B cell (primary cell): ENCODE measurements at places on chromosomes 12 and 14.

DNA sequence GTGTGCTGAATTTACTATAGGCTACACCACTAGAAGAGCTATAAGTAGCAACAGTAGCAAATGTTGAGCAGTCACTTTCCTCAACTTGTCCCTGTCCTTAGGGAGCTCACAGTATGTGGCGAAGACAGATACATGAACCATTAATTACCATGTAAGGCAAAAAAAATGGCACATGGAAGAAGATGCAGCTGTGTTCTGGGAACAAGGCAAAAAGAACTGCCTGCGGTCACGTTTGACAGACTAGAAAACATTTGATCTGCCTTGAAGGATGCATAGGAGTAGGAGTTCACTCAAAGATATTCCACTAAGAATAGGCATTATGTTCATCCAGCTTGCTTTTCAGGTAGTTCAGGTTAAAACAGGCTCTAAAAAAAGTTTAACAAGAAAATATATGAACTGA is 46.5 kb upstream of the IFNG-AS1 start:
- no peak for DNase-seq

DNA sequence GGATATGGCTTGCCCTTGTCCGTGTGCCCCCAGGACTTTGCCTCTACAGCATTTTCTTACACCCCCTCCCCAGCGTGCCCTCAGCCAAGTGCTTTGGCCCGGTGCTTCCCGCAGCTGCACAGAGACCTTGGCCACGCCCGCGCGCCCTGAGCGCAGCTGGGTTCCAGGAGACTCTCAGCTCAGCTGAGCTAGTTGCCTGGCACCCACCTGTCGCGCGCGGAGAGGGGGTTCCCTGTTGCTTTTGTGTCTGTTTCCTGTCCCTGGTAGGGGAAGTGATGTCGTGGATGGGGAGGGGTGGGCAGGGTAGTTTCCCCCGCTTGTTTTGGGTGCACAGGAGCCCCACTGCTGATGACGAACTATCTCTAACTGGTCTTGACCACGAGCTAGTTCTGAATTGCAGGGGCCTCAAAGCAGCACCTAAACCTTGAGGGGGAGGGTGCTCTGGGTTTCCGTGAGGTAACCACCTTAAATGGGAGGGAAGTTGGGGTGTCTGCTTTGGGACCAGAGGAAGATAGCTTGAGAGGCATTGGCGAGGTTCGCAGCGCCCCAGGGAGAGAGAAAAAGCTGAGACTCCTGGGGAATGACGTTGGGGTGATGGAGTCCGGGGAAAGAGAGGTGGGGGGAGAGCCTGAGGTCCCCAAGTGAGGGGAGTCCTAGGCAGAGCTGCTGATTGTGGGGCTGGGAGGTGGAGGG is 1.5 kb downstream of the DIO3 start:
- DNase-seq, result peak; percentile 23

DNA sequence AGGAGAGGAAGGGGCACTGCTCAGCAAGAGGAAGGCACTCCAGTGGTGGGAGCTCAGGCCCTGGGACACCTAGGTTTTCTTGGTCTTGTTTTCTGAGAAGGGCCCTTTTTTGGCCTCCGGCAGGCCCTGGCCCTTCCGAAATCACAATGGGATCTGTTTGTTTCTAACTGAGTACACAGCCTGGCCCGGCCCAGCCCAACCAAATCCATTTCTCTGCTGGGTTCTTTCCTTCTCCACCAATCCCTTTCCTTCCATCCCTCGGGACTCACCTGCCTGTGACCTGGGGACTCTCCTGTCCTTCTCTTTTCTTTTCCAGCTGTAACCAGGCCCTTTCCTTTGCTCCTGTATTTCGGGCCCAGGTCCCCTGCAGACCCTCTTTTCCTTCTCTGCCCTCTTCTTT is 18.6 kb downstream of the TEAD4 start:
- no peak for DNase-seq

DNA sequence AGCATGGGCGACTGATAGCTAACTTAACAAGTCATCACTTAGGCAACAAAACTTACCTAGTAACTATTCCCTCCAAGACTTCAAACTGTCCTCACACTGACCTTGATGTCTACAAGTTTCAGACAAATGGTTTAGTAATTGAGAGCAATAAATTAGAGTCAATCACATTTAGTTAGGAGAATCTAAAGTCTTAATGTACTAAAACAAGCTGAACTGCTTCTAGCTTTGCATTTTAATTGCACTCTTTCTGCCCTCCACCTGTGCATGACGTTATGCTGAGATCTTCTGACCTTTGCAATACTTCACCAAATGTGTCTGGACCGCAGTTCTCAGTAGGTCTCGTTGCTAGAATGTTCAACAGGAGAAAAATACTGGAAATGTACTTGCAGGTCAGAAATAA is 158.0 kb downstream of the PIK3C2G start:
- DNase-seq, result no peak

- DNase-seq, result no peak
Measured at GRCh38 chr14:21558703-21559170, 21.1 kb downstream of the OR10G3 start.

- DNase-seq, result no peak
Measured at GRCh38 chr12:30826276-30826675, 71.5 kb upstream of the CAPRIN2 start.

- DNase-seq, result no peak
Measured at GRCh38 chr12:3432868-3433267, 58.1 kb upstream of the PRMT8 start.

- no peak for DNase-seq
Measured at GRCh38 chr14:55899531-55899930, 218.7 kb upstream of the PELI2 start.

DNA sequence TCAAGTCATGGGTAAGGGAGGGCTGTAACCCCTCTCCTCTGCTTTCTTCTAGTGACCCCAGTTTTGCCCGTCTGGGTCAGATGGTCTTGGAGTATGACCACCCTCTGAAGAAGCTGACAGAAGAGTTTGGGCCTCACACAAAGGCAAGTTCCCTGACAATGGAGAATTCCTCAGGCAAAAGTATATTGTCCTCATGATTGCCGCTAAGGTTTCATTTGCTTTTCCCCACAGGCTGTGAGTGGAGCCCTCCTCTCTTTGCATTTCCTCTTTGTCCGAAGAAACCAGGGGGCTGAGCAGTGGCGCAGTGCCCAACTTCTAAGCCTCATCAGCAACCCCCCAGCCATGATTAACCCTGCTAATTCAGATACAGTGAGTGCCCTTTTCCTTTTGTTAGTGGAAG is 12.1 kb downstream of the NCKAP1L start:
- no peak for DNase-seq

- no peak for DNase-seq
Measured at GRCh38 chr14:103451401-103451800, 66.2 kb downstream of the MARK3 start.

GRCh38 chr14:29240066-29240465 is 473.5 kb downstream of the FOXG1 start:
- no peak for DNase-seq

GRCh38 chr14:105019861-105020814 is 745 bp downstream of the CDCA4 start:
- DNase-seq, result peak; percentile 82

DNA sequence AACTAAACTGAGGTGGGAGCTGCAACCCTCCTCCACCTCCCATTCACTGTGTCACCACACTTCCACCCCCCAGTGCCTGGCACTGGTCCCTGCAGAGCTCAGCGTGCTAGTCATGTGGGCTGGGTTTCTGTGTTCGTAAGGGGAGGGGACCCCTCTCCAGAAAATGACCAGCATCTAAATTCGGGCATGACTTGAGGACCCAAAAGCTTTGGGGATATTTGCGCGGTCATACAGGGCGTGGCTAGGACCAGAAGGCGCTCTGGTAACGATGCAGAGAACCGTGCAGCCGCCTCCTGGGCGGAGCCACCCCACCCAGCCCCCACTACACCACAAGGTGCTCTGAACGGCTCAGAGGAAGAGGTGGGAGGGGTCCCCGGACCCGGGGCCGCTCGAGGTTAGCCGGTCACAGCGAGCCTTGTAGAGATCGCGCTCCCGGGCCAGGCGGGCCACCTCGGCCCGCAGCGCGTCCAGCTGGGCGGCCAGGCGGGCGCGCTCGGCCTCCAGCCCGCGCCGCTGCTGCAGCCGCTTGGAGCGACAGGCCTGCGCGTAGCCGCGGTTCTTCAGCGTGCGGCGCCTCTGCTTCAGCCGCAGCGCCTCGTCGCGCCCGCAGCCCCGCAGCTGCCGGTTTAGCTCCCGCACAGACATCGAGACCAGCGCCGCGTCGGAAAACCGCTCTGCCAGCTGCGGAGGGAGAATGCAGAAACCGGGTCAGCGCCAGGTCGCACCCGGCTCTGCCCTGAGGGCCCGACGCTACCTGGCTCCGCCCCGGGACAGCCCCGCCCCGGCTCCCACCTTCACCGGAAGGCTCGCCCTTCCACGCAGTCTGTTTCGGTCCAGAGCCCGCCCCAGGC is 9.8 kb downstream of the CPNE6 start:
- DNase-seq, result peak; percentile 82

GRCh38 chr12:110647631-110648040 is 33.7 kb downstream of the TCTN1 start:
- DNase-seq, result peak; percentile 95

DNA sequence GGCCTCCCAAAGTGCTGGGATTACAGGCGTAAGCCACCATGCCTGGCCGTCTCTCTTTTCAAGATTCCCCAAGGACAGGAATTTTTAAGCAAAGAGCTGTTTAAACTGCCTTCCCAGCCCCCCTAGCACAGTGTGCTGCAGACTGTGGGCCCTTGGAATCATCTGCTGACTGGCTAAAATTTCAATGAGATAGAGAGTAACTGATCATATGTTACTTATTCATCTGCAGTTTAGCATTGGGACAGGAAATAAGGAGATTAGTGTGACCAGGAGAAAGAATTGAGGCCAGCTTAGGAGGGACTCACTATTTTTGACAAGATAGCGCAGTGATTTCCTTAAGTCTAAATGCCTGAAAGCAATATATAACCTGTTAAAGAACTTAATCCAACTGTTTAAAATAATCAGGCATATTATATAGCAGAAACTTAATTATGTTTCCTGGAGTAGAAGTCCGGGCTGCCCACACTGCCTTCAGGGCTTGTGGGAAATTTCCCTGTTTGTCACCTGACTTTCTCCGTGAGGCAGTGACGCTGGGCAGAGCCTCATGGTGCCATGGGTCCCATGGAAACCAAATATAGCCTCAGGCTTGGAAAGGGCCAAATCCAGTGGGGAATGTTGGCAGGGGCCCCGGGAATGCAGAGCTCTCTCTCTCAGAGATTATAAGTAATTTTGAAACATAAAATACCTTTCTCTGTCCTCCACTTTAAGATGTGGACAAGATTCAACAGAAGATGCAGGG is 22.8 kb upstream of the CEBPE start:
- DNase-seq, result no peak

DNA sequence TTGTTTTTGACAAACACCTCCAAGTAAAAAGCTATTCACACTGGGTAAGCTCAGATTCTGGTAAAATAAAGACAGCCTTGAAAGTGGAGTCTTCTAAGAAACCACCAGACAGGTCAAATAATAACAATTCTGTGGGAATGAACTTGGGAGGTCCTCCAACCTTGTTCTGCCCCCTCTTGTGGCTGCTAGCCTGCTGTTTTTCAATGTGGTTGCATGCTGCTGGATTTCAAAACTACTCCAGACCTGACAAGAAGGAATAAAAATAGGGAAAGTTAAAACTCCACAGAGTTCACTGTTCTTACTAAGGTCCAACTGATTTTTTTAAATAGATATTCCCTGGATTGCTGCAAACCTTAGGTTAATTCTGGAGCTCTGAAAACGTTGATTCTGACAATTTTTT is 32.2 kb upstream of the RIN3 start:
- DNase-seq, result no peak

DNA sequence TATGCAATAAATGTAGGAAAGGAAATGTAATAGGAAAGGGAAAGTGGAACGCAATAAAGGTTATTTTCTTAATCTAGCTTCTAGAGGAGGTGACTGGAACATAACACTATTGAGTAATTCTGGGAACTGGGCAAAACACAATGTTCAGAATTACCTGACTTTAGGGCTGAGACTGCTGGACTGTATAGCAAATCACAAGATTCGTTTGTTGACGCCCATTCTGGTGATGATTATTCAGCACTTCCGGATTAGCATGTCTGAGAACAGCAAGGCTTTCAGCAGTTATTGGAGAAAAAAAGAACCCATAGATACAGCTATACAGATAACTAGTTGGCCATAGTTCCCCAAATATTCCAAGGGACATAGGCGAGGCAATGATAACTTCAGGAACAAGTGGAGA is 2.3 kb upstream of the KLRD1 start:
- no peak for DNase-seq

GRCh38 chr12:40989785-40990184 is 198.3 kb upstream of the PDZRN4 start:
- no peak for DNase-seq

DNA sequence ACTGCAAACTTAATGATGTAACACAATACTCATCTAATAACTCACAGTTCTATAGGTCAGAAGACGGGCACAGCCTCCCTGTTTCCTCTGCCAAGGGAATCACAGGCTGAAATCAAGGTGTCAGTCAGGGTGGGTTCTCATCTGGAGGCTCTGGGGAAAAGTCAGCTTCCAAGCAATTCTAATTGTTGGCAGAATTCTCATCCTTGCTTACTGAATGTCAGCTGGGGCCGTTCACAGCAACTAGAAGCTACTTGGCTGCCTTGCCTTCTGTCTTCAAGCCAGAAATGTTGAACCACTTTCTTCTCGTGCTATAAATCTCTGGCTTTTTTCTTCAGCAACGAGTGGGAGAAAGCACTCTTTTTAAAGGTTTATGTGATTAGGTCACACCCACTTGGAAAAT is 80.1 kb upstream of the PDZRN4 start:
- DNase-seq, result no peak

- DNase-seq, result no peak
Measured at GRCh38 chr14:45144658-45145057, 8.9 kb downstream of the FANCM start.

DNA sequence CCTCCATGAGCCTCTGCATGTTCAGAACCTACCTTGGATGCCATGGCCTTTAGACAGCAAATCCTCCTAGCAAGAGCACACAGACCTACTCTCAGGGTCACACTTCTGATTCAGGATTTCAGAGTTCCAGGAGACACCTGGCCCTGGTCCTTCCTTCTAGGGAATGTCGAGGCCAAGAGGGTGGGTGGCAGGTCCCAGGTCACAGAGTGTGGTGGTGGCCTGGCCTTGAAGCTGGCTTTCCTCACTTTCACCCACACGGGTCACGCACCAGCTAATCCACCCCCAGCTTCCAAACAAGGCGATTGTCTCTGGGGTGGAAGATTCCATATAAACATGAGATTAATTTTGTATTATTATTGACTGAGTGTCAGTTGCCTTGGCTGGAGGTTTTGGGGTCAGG is 328.3 kb upstream of the RTL1 start:
- no peak for DNase-seq

DNA sequence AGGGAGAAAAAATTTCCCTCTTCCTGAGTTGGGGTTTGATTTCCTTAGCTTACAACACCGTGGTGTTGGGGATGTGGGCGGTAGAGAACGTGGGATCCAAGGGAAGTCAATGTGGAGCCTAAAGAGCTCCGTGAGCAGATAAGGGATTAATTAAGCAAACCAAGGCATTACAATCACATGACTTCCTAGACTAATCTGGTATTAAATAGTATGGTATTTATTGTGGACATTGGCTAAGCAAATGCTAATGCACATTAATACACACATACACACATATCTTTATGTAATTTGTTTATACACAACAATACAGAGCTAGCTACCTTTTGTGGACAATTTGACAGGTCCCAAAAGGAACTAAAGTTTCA is 791 bp upstream of the RNF41 start:
- no peak for DNase-seq

GRCh38 chr14:33686856-33687255 is 264.0 kb downstream of the EGLN3 start:
- DNase-seq, result no peak
